ENCODE measurements at places on chromosomes 2 and 18. TPM values are rescaled to one million over a fixed set of nuclear protein-coding genes. Genes with fewer than 3 reads are reported as not detected.

CCBE1 gene
- total RNA-seq, result 26.3 TPM

- DNase-seq, result no peak
These were observed 266.8 kb upstream of the CXCR4 start for GRCh38 chr2:136384531-136385303.

DNA sequence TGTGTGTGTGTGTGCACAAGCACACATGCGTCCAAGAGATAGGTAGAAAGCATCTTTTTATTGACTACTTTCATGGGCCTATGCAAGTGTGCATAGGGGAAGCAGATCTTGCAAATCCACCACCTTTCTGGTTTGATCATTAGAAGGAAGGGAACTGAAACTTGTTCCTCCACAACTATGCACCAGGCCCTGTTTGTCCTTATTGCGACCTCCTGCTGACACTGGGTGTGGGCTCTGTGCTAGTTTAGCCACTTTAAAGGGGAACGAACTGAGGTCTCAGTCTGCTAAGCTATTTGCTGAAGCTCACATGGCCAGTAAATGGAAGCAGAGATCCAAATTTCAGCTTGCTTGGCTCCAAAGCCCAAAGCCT is 32.1 kb upstream of the INSIG2 start:
- DNase-seq, result no peak

RAB6C gene
- not detected for total RNA-seq

CNGA3 gene
- not detected for total RNA-seq

C2orf15 gene
- not detected for total RNA-seq

PXDN gene
- 346 TPM for total RNA-seq

GRCh38 chr2:208807756-208808155 is 401.2 kb downstream of the PTH2R start:
- no peak for DNase-seq

GRCh38 chr2:238929242-238930081 is 81.6 kb downstream of the TWIST2 start:
- DNase-seq, result no peak

- no peak for DNase-seq
These were observed 222.4 kb upstream of the APCDD1 start for GRCh38 chr18:10232062-10232461.

- DNase-seq, result no peak
These were observed 387.8 kb upstream of the RAB12 start for GRCh38 chr18:8221452-8221851.

FSIP2 gene
- not detected for total RNA-seq

DNA sequence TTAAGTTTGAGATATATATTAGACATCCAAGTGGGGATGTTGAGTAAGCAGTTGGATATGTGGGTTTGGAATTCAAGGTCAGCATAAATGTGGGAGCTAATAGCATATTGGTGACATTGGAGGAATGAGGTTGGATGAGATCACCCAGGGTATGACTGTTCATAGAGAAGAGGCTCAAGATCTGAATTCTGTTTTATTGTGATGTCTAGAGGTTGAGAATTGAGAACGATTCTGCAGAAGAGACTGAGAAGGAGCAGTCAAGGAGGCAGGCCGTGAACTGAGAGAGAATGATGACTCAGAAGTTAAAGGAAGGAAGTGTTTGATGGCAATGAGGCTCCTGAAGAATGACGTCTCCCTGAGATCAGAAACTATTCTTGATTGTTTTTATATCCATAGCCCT is 5.9 kb downstream of the SERPINB11 start:
- no peak for DNase-seq

SEPTIN10 gene
- 46.9 TPM for total RNA-seq

GRCh38 chr18:48942086-48942485 is 8.7 kb downstream of the SMAD7 start:
- DNase-seq, result no peak

GRCh38 chr2:223688094-223688835 is 86.1 kb upstream of the SCG2 start:
- DNase-seq, result no peak

GRCh38 chr2:13616059-13616458 is 899.3 kb downstream of the TRIB2 start:
- no peak for DNase-seq

DNA sequence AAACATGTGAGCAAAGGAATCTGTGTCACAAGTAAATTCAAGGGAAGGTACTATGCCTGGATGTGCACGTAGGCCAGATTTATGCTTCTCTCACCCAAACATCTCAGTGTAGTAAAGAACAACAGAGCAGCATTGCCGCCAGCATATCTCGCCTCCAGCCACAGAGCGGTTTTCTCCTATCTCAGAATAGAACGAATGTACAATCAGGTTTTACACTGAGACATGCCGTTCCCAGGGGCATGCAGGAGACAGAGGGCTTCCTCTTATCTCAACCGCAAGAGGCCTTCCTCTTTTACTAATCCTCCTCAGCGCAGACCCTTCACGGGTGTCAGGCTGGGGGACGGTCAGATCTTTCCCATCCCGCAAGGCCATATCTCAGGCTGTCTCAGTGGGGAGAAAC is 175.3 kb downstream of the RPIA start:
- no peak for DNase-seq

DNA sequence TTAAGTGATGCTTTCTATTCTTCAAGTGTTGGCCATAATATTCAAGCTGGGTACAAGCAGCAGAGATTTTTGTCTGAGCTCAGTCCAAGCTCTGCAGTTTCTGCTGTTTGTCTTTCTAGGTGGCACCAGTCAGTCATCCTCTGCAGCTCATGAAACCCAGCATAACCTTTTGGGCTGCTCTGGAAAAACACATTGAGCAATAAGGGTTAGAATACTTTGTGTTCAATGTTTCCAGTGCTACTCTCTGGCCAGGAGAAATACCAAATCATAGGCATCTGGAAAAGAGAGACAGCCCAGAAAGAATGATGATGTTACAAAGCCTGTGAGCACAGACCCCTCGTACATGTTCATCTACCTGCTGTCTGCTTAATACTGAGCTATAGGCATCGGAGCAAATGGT is 19.5 kb upstream of the WIPF1 start:
- no peak for DNase-seq

GRCh38 chr2:189593115-189593514 is 12.5 kb upstream of the SLC40A1 start:
- DNase-seq, result no peak

MYOM1 gene
- total RNA-seq, result 0.05 TPM

PCARE gene
- total RNA-seq, result not detected

ANKRD29 gene
- 10.3 TPM for total RNA-seq

GRCh38 chr2:96788442-96789244 is 27.4 kb upstream of the CNNM3 start:
- peak; percentile 88 for DNase-seq

DNA sequence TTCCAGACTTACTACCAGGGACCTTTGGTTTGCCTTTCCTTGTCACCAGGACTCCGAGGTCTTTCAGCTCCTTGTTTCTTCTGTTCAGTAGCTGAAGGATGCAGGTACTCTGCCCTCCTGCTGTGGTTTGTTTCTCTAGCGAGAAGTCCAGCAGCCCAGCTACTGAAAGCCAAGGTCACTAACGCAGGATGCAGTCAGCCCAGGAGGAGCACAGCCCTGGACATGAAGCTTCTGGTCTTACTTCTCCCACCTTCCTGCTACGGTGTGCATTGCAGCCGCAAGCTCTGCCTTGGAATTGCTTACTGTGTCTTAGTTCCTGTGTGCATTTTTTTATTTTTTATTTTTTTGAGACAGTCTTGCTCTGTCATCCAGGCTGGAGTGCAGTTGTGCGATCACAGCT is 62.4 kb downstream of the DGKD start:
- DNase-seq, result no peak

GAL3ST2 gene
- total RNA-seq, result 1.7 TPM

DNA sequence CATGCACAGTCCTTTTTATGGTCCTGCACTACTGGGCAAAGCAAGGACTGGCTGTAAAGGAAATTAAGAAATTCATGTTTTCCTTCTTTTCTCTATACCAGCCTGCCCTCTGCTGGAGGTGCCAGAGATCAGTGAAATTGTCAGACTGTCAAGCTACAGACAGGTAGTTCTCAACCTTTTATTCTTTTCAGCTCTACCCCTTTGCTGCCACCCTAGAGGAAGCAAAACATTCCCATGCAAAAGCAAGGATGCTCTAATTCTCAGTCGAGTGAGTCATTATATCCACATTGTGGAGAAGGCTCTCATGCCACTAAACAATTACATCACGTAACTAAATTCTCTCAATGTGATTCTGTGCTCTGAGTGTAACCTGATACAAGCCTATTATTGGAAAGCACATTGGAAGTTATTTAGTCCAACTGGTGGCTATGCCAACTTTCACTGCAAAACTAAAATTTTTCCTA is 25.0 kb upstream of the RAPGEF4 start:
- DNase-seq, result peak; percentile 34

TMEM37 gene
- 0.56 TPM for total RNA-seq

- no peak for DNase-seq
These were observed 14.4 kb upstream of the ALLC start for GRCh38 chr2:3643371-3644245.
